Karpas-422 (cell line): ENCODE measurements at places on chromosomes 5 and 9. TPM values are rescaled to one million over a fixed set of nuclear protein-coding genes. Genes with fewer than 3 reads are reported as not detected.

- no peak for DNase-seq
These were observed 13.9 kb downstream of the ALDOB start for GRCh38 chr9:101421653-101422065.

- DNase-seq: no peak
These were observed 44.5 kb downstream of the CCDC125 start for GRCh38 chr5:69288069-69288468.

- no peak for DNase-seq
These were observed 16.5 kb upstream of the FBXL7 start for GRCh38 chr5:15483351-15484097.

- DNase-seq: no peak
These were observed 59.4 kb downstream of the FBN2 start for GRCh38 chr5:128478386-128479368.

DNA sequence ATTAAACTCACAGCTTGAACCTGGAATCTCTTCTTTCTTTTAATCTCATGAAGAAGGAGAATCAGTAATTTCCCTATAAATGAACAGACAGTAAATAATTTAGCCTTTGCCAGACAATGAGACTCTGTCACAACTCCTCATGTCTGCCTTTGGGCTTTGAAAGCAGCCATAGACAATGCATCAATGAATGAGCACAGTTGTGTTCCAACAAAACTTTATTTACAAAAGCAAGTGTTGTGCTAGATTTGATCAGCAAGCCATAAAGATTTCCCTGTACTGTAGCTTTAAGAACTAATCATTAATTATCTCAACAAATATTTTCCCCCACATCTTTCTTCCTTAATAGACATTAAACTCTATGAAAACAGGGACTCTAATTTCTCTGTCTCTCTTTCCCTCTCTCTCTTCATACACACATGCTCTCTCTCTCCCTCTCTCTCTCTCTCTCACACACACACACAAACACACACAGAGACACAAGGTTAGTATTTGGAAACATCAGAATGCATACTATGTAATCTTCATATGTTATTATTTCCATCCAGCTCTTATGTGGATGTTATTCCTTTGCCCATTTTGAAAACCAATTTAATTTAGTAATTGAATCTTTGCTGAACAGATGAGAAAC is 1209.8 kb upstream of the CDH6 start:
- DNase-seq: no peak

- no peak for DNase-seq
These were observed 379.9 kb upstream of the DMAC1 start for GRCh38 chr9:8179381-8180053.

- no peak for DNase-seq
These were observed 78.0 kb downstream of the NRG2 start for GRCh38 chr5:139964994-139965565.

- no peak for DNase-seq
These were observed 490.2 kb upstream of the RORB start for GRCh38 chr9:74006935-74007334.

DNA sequence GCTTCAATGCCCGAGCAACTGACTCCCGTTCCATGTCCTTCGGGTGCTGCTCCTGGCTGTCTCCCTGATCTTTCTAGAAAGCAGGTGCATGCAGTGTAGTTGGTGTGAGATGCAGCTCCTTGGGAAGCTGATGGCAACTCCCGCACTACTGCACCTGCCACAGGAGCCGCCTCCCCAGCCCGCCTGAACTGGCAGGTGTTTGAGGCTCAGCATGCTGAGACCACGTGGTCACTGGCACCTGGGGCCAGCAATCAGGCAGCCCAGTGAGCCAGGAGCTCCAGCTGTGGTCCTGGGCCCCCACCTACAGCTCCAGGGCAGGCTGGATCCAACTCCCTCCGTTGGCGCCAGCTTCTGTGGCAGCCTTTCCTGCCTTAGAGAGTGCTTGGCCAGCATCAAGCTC is 111.5 kb downstream of the ICE1 start:
- no peak for DNase-seq

DNA sequence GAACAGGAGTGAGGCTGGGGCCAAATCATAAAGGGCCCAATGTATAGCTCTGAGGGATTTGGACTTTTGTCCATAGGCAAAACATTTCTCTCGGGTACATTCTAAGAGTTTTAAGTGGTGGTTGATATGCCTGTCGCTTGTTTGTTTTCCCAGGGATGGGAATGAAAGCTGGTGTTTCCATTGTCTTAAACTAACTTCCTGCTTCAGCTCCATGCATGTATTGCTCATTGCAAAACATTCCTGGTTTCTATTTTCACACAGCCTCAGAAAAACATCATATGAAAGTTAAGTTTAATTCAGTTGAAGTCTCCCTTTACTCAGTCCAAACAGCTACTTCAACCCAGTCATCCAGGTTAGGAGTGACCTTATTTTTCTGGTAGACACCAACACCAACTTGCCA is 235.0 kb downstream of the ACTL7B start:
- no peak for DNase-seq

NDOR1 gene
- 7.8 and 13.1 TPM in 2 replicates for total RNA-seq

EGFL7 gene
- not detected in 2 replicates for total RNA-seq

LTC4S gene
- 2.3 TPM in 1 of 2 replicates, not detected in the other for total RNA-seq

QRFP gene
- not detected in 2 replicates for total RNA-seq
